Pancreas (tissue), 10 donors: ENCODE measurements at places on chromosomes 16 and 17. TPM values are rescaled to one million over a fixed set of nuclear protein-coding genes. Genes with fewer than 3 reads are reported as not detected.

The TMC7 gene
- total RNA-seq = 0.41 TPM

The CDH8 gene
- 0.14 TPM for total RNA-seq

The WSCD1 gene
- 2.5 TPM for total RNA-seq

The EFNB3 gene
- 1.3 TPM for total RNA-seq

DNA sequence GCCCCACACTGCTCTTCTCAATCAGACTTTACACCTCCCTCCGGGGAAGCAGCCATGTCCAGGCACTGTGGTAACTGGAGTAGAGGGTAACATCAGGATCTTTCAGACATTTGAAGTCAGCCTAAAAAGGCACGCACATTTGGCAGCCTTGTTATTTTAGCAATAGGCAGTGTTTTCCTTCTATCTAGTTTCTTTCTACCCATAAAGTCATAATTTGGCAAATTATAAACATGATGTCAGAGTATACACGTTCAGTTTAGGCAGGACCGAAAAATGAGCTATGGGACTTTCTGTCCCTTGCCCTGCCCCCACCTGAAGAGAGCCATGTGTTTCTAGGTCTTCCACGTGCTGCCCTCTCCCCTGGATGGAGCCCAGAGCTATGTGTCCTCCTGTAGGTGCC is 21.1 kb downstream of the NARF start:
- no peak overlapping the region for H3K27ac ChIP-seq
- H3K4me3 ChIP-seq = no peak overlapping the region
- DNase-seq = no peak
- H3K4me1 ChIP-seq = no peaks in the 10 kb centered on the region

DNA sequence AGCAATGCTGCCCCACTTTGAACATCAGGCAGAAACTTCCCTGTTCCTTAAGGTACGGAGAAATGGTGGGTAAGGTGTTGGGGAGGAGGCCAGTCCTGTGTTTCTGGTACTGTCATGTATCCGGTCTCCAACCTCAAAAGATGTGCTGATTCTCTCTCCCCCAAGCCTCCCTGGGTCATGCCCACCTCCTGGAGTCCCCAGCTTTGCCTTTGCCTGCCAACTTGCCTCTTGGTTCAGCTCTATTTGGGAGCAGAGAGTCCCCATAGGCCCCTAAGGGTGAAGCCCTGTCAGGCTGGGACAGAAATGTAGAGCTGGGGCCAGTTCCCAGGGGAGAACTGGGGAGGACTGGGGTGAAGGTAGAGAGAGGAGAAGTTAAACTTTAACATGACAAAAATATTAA is 1.6 kb upstream of the TBX21 start:
- no peaks in the 10 kb centered on the region for H3K36me3 ChIP-seq
- no peak overlapping the region for H3K27ac ChIP-seq
- H3K4me3 ChIP-seq = no peak overlapping the region
- no peak for DNase-seq

- peaks cover 39% of the 10 kb centered on the region for H3K36me3 ChIP-seq
- no peak overlapping the region for H3K4me3 ChIP-seq
Observed at GRCh38 chr16:4654011-4654963, 29.7 kb downstream of the MGRN1 start.

- H3K27me3 ChIP-seq = no peaks in the 10 kb centered on the region
- no peak overlapping the region for H3K4me3 ChIP-seq
- no peaks in the 10 kb centered on the region for H3K4me1 ChIP-seq
- DNase-seq = no peak
- H3K36me3 ChIP-seq = no peaks in the 10 kb centered on the region
Observed at GRCh38 chr17:76586741-76587487, 1.3 kb upstream of the ST6GALNAC2 start.

DNA sequence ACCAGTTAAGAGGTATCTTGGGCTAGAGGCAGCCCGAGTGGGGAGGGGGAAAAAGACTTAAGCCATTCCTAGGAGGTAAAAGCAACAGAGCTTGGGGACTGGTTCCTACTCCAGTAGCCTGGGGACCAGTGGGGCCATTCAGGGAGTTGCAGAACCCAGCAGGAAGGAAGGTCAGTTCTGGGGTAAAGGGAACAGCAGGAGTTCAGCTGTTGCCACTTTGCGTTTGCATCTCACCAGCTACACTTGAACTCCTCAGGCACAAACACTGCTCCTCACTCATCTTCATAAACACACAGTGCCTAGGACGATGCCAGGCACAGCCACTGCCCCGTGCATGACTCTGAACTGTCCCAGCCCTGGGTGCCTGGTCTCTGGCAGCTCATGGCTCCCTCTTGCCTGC is 4.0 kb downstream of the HAP1 start:
- no peak overlapping the region for H3K27ac ChIP-seq
- no peak for DNase-seq
- no peaks in the 10 kb centered on the region for H3K36me3 ChIP-seq
- no peak overlapping the region for H3K4me3 ChIP-seq

DNA sequence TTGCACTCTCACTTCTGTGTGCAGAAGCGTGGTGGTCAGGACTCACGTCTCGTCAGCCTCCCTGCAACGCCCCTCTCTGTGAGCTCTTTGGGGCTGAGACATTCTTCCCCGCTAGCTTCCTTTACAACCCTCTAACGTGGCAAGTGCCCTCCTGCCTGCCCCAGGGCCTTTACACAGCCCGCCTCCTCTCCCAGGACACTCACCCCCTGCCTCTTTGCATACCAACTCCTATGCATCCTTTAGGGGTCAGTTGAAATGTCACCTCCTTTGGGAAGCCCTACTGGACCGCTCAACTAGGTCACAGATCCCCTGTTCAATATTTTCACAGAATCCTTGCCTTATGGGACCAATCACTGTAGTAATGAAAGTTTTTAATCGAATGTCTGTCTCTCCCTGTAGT is 61.4 kb downstream of the SDK2 start:
- no peaks in the 10 kb centered on the region for H3K27me3 ChIP-seq
- H3K4me3 ChIP-seq = no peak overlapping the region
- DNase-seq = no peak

DNA sequence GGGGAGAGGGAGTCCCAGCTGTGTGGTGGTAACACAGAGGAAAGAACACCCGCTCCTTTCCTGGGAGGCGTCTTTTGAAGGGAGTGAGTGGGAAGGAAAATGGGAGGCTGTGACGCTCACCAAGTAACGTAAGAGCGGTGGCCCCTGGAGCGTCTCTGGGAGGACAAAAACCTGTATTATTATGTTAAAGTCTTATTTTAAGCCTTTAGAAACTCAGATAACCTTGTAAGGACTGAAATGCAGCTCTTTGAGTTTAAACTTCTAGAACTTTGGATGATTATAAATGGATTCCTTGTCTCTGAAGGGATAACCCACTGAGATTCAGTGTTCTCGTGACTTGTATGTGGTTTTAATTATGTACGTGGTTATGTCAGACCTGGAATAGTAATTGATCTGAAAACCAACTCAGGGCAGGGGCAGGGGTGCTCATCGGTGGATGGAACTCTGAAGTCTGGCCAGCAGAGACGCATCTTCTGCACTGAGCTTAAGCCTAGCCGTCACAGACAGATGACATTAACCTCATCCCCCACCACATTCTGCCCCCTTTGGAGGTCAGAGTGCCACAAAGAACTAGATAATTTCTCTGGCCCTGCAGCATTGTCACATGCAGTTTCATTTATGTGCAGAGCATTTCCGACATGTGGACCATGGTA is 41.8 kb upstream of the SLC12A3 start:
- H3K36me3 ChIP-seq = no peaks in the 10 kb centered on the region
- H3K4me1 ChIP-seq = no peaks in the 10 kb centered on the region
- no peaks in the 10 kb centered on the region for H3K27me3 ChIP-seq
- H3K27ac ChIP-seq = no peak overlapping the region
- DNase-seq = no peak

DNA sequence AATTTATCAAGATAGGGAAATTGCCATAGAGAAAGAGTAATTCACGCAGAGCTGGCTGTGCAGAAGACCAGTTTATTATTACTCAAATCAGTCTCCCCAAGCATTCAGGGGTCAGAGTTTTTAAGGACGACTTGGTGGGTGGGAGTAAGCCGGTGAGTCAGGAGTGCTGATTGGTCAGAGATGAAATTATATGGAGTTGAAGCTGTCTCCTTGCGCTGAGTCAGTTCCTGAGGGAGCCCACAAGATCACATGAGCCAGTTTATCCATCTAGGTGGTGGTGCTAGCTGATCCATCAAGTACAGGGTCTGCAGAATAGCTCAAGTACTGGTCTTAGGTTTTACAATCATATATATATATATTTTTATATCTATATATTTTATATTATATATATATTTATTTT is 6.0 kb upstream of the AQP8 start:
- no peak overlapping the region for H3K4me3 ChIP-seq
- no peaks in the 10 kb centered on the region for H3K27me3 ChIP-seq
- DNase-seq = no peak
- no peak overlapping the region for H3K27ac ChIP-seq
- H3K36me3 ChIP-seq = no peaks in the 10 kb centered on the region
- H3K4me1 ChIP-seq = no peaks in the 10 kb centered on the region

DNA sequence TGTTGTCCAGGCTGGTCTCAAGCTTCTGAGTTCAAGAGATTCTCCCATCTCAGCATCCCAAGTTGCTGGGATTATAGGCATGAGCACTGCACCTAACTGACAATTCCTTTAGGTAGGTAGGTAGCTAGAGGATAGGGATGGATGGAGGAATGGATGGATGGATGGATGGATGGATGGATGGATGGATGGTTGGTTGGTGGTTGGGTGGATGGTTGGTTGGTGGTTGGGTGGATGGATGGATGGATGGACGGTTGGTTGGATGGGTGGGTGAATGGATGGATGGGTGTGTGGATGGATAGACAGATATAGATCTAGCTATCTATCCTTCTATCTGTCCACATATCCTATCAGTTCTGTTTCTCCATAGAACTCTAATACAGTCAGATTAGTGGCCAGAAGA is 19.3 kb upstream of the ADCY9 start:
- no peaks in the 10 kb centered on the region for H3K36me3 ChIP-seq
- no peaks in the 10 kb centered on the region for H3K27me3 ChIP-seq
- no peak overlapping the region for H3K4me3 ChIP-seq
- no peak overlapping the region for H3K27ac ChIP-seq

- no peaks in the 10 kb centered on the region for H3K27me3 ChIP-seq
- H3K4me1 ChIP-seq = peaks cover 24% of the 10 kb centered on the region
Observed at GRCh38 chr17:78412403-78412802, 34.0 kb downstream of the PGS1 start.

DNA sequence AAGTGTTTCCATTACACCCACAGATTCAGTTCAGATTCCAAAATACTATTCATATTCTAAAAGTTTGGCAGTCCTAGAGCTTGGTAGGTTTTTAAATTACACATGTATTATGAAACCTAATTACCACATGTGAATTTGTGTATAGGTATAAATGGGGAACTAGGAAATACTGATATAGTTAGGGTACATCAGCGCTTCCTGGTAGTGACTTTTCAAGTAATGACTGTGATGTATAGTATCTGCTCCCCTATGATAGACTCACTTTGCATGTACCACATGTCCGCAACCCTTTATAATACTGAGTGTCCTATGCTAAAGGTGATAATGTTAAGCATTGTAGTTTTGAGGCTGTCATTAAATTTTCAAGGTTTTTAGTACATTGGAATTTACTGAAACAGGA is 22.9 kb downstream of the CDK12 start:
- H3K4me3 ChIP-seq = no peak overlapping the region
- no peaks in the 10 kb centered on the region for H3K27me3 ChIP-seq
- no peak for DNase-seq
- no peaks in the 10 kb centered on the region for H3K36me3 ChIP-seq
- H3K4me1 ChIP-seq = no peaks in the 10 kb centered on the region
- H3K27ac ChIP-seq = no peak overlapping the region

GRCh38 chr16:83686726-83687125 is 121.1 kb upstream of the HSBP1 start:
- no peaks in the 10 kb centered on the region for H3K36me3 ChIP-seq
- no peak for DNase-seq
- H3K27me3 ChIP-seq = no peaks in the 10 kb centered on the region

GRCh38 chr17:78805301-78805700 is 23.2 kb upstream of the CYTH1 start:
- H3K4me1 ChIP-seq = no peaks in the 10 kb centered on the region
- no peak overlapping the region for H3K4me3 ChIP-seq
- no peak for DNase-seq
- H3K27me3 ChIP-seq = no peaks in the 10 kb centered on the region
- no peak overlapping the region for H3K27ac ChIP-seq

DNA sequence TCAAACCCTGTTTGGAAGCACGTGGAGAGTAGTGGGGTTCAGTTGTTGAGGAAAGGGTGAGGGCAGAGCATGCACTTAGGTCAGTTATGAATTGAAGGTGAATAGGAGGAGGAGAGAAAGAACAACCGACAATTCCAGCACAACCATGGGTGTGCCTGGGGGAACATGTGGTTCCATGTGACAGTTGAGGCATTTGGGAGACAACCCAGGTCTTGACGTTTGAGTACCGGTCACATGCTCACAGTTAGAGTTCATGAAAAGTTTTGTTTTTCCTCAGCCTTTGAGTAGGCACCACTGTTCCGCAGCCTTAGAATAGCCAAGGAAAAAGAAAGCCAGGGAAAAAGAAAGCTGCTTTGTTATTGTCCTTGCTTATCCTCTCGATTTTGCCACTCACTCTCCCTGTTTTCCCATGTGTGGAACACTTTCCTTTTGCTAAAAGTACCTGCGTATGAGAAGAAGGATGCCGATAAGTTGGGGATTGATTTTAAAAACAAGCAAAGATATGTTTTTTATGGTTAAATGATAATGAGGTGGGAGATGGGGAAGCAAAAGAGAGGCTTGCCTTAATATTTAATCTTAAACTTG is 25.6 kb upstream of the ABCC11 start:
- no peak overlapping the region for H3K4me3 ChIP-seq
- H3K4me1 ChIP-seq = peaks cover 9% of the 10 kb centered on the region
- no peak overlapping the region for H3K27ac ChIP-seq
- H3K27me3 ChIP-seq = no peaks in the 10 kb centered on the region
- H3K36me3 ChIP-seq = peaks cover 10% of the 10 kb centered on the region

DNA sequence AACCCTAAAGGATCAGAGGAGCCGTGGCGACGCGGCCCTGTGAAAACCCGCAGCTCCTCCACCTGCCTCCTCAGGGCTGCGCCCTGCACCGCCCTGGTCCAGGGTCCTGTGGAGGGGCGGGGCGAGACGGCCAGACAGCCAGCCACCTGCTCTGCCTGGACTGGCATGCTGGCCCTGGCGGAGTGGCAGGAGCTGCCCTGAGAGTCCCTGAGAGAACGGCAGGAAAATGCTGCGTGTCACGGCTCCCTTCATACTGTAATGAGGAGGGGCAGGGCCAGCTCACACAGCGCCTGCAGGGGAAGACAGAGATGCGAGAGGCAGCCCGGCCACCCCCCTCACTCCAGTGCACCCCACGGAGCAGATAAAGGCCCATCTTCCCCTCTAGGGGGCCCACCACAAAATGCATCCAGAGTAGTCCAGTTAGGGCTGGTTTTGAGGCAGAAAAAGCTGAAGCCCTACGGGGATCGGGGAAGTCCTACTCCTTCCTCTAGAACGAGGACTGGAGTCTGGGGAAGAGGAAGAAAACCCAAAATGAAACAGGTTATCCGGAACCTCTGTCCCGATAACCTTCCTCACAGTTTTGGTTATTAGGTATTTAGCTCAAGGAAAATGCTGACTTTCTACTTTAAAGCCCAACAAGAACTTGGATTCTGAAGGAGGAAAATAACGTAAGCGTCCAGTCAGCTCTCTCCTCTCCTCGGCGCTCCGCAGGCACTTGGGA is 97.6 kb upstream of the DNAH17 start:
- H3K27ac ChIP-seq = no peak overlapping the region
- peak; percentile 73 for DNase-seq
- H3K4me3 ChIP-seq = no peak overlapping the region
- H3K36me3 ChIP-seq = peaks cover 44% of the 10 kb centered on the region
- H3K27me3 ChIP-seq = no peaks in the 10 kb centered on the region

- H3K4me3 ChIP-seq = no peak overlapping the region
- no peaks in the 10 kb centered on the region for H3K27me3 ChIP-seq
- H3K27ac ChIP-seq = peak overlapping the region; percentile 74
- H3K4me1 ChIP-seq = peaks cover 2% of the 10 kb centered on the region
Observed at GRCh38 chr17:18950346-18950745, 1.6 kb upstream of the SLC5A10 start.
